ENCODE measurements at places on chromosomes 2 and 18.

- DNase-seq = no peak
These were observed 6.4 kb downstream of the AGAP1 start for GRCh38 chr2:235500110-235500760.

DNA sequence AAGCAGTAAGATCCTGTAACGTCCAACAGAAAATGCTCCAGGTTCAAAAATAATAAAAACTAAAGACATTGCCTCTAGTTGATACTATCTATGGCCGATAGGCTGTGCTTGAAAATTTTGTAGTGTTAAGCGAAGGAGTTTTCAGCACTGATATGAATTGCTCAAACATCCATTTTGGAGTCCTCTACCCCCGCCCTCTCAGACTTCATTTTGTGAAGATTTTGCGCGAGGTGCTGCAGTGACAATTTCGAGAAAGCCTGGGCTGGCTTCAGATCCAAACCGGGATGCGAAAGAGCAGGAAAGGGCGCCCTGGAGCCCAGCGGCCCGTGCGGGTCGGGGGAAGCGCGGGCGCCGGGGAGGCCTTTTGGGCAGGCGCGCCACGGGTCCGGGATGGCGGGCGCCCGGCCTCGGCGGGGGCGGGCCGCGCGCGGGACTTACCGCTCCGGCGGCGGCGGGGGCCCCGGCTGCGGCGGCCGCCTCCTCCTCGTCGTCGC is 1.8 kb downstream of the SP3 start:
- no peak for DNase-seq

- DNase-seq = no peak
These were observed 6.1 kb upstream of the CYRIA start for GRCh38 chr2:16671760-16672159.

DNA sequence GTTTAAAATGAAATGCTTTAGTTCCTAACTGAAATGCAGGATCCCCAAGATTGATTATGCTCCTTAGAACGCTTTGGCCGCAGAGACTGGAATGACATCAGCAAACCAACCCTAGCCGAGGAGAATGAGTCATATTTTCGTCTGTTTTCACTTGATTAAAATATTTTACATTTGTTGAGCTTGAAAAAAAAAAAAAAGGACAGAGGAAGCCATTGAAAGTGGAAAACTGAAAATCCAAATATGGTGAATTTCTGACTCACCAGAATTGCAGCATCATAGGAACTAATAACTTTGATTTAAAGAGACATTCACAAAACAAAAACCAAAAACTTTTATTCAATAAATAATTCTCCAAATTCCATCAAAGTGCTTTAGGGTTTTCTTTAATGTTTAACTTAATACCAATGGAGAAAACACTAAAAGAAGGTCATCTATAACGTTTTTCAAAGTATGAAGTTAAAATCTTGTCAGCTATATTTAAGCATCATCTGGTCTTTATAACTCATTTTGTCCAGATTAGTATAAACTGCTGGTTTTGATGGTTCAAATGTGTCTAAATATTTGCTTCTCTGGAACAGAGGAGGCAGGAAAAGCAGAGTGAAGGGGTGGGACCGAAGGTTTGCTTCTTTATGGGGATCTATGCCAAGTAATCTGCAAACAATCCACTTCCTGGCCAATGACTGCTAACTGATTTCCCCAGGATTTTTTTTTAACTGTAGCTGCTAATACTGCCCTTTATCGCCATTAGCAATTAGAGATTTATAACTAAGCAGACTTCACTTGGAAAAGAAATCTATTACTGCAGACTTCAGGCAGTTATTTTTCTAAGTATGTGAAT is 30.9 kb upstream of the COL5A2 start:
- DNase-seq = no peak

DNA sequence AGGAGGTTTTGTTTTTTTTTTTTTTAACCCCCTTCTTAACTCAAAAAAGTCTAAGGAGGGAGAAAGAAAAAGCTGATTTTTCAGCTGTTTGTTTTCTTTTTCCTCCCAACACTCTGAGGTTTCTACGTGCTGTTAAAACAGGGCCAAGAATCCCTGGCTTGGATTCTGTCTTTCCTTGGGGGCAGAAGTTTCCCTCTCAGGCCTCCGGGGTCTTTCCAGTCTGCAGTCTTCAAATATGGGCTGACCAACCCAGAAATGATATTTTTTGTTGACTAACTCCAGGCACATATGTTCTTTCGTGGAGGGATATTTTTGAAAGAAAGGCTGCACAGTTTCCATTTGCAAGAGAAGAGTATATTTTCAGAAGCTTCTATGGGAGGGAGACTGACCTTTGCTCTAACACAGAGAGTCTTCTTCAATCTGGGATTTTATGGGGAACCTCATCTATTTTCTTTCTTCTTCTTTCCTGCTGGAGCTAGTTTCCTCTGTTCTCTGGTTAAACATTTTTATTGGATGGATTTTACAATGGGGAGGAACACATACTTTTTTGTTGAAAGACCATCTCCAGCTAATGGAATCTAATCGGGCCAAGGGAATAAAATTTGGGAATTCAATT is 93.3 kb upstream of the SPRED2 start:
- DNase-seq = no peak

DNA sequence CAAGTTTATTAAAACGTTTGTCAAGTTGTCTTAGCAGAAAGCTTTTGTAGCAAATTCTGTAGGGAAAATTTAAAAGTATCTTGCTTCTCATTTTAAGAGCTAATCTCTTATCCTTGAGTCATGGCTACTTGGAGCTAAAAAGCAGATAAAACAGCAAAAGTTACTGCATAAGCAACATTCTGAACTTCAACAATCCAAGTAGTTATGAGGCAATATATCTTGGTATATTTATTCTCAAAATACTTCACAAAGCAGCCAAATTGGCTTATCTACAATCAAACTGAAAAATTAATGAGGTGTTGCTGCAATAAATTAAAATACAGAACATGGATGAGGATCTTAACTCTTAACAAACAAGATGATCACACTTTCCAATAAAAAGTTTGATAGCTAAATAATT is 306.5 kb downstream of the PIEZO2 start:
- no peak for DNase-seq

DNA sequence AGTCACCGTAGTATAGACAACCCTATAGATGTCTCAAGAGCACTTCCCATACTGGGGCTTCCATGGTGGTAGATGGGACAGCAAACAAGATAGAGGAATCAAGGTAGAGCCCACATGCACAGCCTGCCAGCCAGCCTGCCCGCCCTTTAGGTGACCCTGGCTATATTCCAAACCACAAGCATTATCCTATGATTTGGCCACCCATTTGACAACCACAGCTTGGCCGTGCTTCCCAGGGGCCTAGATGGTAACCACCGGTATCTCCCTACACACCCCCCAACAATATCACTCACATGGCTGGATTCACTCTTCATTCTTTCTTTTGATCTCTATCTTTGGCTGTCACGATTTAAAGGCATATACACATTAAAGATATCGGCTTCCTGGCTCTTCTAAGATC is 85.3 kb downstream of the CDK15 start:
- no peak for DNase-seq

DNA sequence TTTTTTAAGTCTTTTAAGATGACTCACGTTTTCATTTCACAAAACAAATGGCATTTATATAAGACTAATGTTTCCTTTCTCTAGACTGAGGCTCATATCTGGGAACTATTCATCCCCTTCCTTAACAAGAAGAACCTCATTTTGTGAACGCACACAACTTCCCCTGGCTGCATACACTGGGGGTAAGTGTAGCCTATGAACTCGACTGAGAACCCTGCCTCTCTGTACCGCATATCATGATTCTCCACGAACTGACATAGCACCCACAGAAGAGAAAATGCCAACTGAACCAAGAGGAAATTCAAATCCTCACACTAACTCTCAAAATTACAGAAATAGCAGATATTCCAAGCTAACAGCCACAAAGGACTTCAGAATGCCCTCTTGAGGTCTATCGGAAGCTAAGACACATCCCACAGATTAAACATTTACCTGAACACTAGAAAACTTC is 236.7 kb downstream of the TCF4 start:
- no peak for DNase-seq

GRCh38 chr2:96594282-96594681 is 43.8 kb downstream of the KANSL3 start:
- DNase-seq = no peak

GRCh38 chr18:43195421-43195820 is 79.9 kb upstream of the RIT2 start:
- no peak for DNase-seq

DNA sequence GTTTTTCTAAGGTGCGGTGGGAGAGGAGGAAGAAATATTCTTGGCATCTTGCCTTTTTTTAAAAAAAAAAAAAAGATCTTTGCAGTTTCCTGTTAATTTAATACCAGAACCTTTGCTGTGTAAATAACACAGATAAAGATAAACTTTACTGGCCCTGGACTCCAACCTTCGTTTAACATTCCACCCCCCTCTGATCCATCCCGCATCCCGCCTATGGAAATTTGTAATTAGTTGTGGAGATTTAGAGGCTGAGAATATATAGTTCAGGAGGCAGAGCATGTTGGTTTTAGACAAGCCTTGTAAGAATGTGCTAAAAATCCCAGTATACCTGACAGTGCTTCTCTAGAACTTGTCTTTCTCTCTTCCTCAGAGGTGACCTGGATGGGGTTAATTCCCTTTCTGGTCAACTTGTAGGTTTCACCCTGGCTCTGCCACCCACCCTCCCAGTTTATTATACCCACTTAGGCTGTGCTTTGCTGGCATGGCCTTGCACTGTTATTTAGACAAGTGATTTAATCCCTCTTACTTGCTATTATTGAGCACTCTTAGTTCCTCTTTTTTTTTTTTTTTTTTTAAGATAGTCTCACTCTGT is 2.9 kb upstream of the C2orf72 start:
- no peak for DNase-seq

GRCh38 chr18:78783564-78783960 is 196.1 kb upstream of the SALL3 start:
- DNase-seq = no peak

- DNase-seq = no peak
These were observed 1.9 kb upstream of the SYT4 start for GRCh38 chr18:43279015-43279744.

DNA sequence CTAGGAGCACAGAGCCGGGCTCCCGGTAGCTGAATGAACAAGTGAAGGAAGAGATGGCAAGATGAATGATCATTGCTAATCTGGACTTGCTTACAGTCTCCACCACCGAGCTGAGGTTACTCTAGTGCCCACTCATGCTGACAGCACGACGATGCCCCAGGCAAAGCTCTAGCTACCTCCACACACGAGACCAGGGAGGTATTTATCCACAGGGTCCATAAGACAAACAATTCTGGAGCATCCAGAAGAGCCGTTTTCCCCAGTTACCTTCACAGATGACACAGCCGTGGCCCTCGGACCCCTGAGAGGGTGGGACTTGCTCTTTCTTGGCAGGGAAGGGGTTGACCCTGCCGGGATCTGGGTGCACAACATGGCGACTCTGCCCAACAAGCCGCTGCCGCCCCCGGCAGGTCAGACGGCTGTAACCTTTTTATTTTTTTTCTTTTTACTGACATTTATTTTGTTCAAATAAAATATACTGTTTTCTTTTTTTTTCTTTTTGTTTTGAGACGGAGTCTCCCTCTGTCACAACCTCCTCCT is 120.3 kb downstream of the PXDN start:
- DNase-seq = no peak

GRCh38 chr18:37864122-37864521 is 298.5 kb upstream of the CELF4 start:
- no peak for DNase-seq

- no peak for DNase-seq
These were observed 41.8 kb upstream of the SP3 start for GRCh38 chr2:174007010-174007409.

DNA sequence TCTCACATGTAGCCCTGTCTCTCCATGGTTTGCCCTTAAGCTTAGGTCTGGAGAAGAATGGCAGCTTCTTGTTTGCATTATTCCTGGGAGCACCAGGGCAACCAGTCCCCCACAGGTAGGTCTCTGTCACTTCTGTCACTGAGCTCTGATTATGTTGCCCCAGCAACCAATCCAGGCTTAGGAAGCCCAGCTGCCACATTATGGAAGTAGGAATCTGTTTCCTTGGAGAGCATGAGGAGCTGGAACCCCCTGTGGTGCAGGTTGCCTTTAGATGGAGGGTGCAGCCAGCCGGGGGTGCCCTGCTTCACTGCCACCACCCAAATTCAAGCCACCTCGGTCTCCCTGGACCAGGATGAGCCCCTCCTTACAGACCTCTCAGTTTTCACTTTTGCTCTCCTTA is 4.8 kb downstream of the RESP18 start:
- no peak for DNase-seq

GRCh38 chr2:239856620-239857285 is 168.4 kb downstream of the NDUFA10 start:
- no peak for DNase-seq

GRCh38 chr2:173754165-173754564 is 211.0 kb downstream of the SP3 start:
- no peak for DNase-seq

DNA sequence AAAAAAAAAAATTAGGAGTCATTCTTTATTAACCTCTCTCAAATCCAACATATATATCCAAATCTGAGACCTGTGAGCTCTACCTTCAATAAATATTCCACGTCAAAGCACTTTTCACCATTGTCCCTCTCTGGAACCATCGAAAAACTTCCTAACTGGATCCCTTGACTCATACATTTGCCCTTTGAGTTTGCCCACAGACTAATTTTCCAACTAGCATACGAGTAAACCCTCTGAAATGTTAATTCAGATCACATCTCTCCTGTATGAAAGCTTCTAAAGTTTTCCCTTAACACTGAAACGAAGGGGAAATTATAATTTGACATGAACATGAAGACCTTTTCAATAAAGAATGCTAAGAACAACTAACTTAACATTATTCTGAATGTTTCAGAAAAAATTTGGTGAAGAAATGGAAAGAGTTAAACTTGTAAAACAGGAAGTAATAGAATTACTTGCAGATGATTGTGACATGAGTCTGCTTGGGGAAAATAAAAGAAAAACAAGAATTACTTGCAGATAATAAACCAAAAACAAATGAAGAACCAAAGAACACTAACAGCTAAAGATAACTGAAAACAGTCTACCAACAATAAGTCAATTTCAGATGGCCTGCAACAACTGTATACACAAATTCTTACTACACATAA is 110.6 kb downstream of the C2orf74 start:
- no peak for DNase-seq

GRCh38 chr2:82730811-82731210 is 1728.3 kb downstream of the SUCLG1 start:
- no peak for DNase-seq

DNA sequence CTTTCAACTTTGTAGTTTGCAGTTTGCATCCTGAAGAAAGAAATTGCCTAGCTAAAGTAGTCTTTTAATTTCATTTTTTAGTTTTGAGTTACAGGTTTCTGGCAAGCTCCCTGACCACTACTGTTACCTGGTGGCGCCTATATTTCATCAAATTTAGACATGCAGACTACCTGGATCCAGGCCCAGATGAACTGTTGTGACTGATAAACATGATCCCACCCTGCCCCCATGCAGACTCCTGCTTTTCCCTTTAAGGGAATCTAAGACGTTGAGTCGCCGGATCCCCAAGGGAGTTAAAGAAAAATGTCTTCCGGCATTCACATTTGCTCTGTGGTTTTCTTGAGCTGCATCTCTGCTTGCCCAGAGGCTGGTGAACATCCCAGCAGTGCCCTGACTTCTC is 22.2 kb downstream of the METAP1D start:
- no peak for DNase-seq

- DNase-seq = no peak
These were observed 101.3 kb downstream of the PTPRM start for GRCh38 chr18:7668392-7668791.

Data from left lobe of liver (tissue), 2 donors.